CD4-positive, alpha-beta T cell treated with Interleukin-1 beta for 1 hour (primary cell): ENCODE measurements at places on chromosomes 7 and 10.
A peak's percentile ranks its signal among the peaks of the same experiment; 100 is the strongest.

DNA sequence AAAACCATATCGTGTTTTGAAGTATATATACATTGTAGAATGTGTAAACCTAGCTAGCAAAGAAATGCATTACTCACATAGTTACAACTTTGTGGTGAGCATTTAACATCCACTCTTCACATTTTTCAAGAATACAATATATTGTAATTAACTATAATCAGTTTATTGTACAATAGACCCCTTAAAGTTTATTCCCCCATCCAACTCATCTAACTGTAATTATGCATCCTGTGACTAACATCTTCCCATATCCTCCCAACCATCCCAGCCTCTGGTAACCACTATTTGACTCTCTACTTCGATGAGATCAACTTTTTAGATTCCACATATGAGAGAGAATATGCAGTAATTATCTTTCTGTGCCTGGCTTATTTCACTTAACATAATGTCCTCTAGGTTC is 526.4 kb downstream of the KIF20B start:
- DNase-seq: no peak

- DNase-seq: no peak
Observed at GRCh38 chr10:132723330-132723970, 62.5 kb downstream of the NKX6-2 start.

DNA sequence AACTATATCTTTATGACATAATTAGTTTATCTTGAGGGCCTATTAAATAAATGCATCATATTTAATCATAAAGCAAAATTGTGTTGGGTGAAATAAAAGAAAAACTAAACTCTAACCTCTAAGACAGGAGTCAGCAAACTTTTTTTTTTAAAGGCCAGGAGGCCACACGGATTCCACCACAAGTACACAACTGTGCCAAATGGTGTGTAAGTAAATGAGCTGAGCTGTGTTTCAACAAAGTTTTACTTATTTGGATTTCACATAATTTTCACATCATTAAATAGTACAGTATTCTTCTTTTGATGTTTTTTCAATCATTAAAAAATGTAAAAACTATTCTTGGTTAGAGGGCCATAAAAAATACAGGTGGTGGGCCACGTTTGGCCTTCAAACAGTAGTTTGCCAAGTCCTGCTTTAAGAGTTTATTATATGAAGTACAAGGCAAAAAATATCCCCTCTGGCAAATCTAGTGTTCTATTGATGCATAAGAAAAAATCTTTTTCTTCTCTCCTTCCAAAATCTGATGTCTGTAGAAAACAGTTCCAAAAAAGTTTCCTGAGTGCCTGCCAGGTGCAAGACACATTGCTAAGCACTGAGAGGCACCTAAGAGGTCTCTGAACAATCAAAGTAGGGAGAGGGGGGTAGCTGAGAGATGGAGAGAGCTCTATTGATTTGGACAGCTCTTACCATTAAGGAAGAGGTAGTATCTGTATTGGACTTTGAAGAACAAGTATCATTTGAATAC is 26.5 kb upstream of the SPOCK2 start:
- DNase-seq: no peak

DNA sequence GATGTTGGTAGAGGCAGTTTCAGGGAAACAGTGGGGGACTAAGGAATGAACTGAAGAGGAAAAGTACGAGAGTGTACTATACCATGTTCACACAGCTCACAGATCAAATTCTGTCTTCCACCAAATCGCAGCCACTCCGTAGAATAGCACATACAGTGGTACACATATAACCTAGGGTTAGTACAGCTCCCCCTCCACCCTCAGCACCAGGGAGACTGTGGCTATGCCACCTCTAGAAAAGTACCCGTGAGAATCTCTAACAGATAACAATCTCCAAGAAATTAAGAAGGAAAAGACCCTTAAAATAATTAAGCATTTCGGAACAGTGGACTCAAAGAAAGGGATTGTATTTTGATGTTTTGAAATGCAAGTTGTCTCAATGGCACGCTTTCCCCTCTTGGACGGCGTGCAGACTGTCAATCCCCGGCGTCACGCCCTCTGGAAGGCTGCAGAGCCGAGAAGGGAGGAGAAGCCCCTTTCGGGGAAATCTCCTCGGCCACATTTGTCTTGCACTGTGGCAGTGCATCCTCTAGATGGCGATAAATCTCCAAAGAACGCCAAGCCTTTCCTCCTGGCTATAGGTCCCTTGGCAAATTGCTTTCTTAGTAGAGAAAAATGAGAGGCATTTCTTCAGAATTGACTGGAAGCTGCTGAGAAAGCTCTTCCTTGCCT is 345.0 kb downstream of the REEP3 start:
- DNase-seq: peak; percentile 32

DNA sequence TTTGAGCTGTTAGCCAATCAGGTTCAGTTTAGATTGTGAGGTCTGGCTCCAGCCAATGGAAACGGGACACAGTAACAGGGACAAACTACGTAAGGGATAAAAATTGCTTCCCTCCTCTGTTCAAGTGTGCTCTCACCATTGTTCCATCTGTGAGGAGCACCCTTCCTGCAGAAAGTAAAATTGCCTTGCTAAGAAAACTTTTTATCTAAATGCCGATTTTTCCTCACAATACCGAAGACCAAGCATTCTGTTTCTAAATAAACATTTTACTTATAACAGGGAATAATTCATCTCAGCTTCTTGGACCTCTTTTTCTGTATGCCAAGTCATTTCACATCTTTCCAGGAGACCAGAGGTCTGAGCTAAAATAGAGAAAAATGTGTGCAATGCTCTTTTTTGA is 59.6 kb upstream of the ZRANB1 start:
- no peak for DNase-seq

- no peak for DNase-seq
Observed at GRCh38 chr7:115363916-115364315, 442.0 kb downstream of the MDFIC start.

DNA sequence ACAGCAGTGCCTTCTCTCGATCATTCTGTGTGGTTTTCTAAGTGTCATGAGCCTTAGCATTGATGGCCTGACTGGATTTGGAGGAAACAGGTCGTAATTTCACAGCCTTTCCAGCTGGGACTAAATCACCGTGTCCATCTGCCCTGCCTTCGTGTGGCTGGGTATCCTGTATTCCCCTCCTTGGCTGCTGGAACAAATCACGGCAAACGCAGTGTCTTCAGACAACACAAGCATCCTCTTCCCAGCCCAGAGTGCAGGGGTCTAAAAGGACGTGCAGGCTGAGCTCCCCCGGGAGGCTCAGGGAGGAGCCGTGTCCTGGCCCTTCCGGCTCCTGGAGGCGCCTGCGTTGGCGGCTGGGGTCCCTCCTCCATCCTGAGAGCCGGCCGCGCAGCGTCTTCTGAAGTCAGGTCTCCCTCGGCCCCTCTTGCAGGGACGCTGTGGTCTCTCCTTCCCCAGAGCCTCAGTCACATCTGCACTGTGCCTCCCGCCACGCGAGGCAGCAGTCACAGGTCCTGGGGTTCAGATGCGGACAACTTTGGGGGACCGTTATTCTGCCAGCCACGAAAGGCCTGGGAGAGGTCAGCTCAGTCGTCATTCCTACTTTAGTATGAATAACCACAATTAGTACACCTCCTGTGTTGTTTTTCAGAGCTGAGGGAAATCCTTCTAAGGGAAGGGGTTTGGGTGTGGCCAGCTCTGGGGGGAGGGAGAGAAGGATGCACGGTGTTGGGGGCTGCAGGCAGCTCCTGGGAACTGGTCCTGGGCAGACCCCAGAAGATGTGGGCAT is 41.1 kb downstream of the FAM20C start:
- no peak for DNase-seq

GRCh38 chr10:50885097-50885859 is at the start of gene A1CF:
Gene A1CF, minus strand, starts transcription at chr10:50885627. Its CDS starts 25,687 bp downstream, at chr10:50859940.
- DNase-seq: no peak

GRCh38 chr10:79468015-79468560 is 22.7 kb upstream of the ZCCHC24 start:
- no peak for DNase-seq

GRCh38 chr10:29957907-29958331 is 101.5 kb downstream of the JCAD start:
- no peak for DNase-seq

DNA sequence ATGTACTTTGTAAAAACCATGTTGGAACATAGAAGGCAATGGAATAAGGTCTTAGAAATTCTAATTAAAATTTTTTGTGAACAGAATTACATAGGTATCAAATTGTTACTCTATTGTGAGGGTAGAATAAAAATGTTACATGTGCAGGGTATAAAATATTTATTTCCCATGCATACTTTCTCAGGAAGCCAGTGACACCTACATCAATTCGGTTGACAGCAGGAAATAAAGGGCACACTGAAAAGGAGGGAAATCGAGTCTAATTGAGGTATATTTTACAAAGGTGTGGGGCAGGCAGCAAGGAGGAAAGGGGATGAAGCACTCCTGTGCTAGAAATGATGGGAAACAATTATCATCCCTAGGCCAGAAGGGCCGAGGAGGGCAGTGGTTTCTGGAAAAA is 244.9 kb downstream of the C7orf25 start:
- DNase-seq: no peak

GRCh38 chr7:151851145-151851751 is 25.7 kb downstream of the PRKAG2 start:
- peak; percentile 67 for DNase-seq

- DNase-seq: no peak
Observed at GRCh38 chr7:122813845-122814244, 72.4 kb downstream of the CADPS2 start.

- no peak for DNase-seq
Observed at GRCh38 chr10:93068411-93069244, 5.1 kb upstream of the CYP26A1 start.

DNA sequence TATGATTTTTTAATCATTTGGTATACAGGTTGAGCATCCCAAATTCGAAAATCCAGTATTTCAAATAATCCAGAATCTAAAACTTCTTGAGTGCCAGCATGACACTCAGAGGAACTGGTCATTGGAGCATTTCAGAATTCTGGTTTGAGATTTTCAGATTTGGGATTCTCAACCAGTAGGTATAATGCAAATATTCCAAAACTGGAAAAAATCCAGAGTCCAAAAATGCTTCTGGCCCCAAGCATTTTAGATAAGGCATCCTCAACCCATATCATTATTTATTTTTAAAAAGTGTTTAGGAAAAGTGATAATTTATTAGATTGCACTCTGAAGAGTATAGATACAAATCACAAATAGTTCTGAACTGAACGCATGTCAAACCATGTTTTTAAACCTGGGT is 120.7 kb downstream of the VPS50 start:
- no peak for DNase-seq

DNA sequence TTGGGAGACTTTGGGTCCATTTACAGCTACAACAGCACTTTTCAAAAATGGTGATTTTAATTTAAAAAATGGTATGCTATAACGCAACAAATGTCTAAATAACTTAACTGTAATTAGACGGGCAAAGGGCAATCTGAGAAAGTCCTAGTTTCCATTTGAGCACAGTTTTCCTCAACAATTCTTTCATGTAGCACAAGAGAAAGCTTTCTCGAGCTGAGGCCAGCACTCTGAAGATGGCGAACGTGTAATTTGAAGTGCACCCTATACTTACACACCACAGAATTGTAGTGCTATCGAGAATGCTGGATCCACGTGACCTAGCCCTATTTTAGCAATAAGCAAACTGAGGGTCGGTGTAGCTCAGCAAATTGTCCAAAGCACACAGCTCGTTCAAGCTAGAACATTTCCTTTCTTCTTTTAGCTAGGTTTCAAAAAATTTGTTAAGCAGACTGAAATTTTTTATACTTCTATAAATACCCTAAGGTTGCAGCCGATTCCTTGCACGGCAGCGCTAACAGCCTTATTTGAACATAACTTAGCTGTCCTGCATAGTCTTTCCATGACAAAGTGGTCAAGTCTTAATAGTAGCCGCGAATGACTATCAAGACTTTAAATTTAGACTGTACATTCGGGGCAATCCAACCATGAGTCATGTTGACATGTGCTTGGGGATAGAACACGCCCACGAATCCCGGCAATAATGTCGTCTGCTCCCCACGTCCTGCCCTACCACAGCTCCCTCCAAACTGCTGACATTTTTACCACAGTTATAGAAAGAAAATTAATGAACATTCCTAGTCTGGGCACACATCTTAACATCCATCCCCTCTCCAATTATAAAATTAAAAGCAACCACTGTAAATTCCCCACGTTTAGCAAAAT is 10.0 kb downstream of the KLF6 start:
- peak; percentile 69 for DNase-seq

GRCh38 chr7:107463139-107464078 is 6.4 kb upstream of the GPR22 start:
- DNase-seq: peak; percentile 42

DNA sequence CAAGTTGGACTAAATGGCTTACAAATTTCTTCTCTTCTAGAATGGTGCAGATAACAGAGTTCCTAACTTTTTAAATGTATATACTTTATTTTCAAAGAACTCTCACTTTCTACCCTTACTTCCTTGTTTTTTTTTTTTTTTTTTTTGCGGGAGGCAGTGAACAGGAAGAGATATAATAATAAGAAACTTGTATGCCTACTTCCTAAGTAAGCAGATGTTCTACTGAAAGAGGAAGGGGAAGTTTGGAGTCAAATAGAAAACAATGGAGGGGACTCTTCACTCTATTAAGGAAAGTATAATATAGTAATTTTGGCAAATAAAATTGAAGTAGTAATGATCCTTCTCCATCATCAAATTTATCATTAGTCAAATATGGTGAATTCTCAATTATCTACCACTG is 754.0 kb downstream of the KCNMA1 start:
- no peak for DNase-seq

DNA sequence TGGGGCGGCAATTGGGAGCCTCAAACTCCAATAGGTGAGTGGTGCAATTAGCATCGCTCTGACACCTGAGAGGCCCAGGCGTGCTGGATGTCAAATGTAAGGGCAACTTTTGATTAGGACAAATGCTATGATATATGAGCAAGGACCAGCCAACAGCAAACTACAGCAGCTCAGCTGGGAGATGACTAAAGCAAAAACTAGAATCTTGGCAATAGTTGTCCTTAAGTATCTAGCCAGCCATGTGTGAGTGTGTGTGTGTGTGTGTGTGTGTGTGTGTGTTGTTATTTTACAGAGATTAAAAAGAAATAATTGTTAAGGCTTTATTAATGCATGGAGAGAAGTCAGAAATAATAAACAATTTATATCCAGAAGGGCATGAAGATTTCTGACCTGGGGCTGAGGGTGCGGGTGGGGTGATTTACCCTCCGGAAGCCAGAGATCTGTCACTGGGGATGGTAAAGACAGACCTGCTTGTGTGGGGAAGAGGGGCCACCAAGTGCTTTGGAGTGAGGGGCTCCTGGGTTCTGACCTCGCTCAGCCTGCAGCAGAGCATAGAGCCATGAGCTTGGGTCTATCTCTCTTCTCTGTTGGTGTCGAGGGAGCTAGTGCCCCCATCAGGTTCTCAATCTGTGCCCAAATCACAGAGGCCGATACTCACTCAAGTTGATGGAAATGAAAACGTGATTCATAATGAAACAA is 77.3 kb downstream of the EMX2 start:
- no peak for DNase-seq

- DNase-seq: no peak
Observed at GRCh38 chr10:99815621-99816020, 33.2 kb downstream of the ABCC2 start.
